ENCODE measurements at places on chromosomes 13 and 19.

DNA sequence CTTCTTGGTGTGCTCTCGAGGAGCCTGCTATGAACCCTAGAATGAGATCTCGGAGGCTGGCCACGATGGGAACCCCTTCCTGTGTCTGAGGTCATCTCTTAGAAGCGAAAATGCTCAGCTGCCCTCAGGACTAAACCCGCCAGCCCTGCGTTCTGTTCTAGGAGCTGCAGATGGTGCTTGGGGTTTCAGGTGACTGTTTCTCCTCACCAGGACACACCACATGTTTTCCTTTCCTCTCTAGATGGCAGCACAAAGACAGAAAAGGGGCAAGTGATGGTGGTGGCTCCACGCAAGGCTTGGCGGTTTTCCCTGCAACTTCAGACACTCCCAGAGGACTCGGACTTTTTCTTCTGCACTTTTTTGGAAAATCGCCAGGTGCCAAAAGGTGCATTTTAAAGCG, 60.1 kb downstream of the RNASEH2B start:
- no peak for DNase-seq

- no peak for DNase-seq
These were observed 31.9 kb downstream of the NFIC start for GRCh38 chr19:3398114-3398899.

- no peak for DNase-seq
These were observed 225.7 kb downstream of the ABCC4 start for GRCh38 chr13:95075506-95075905.

GRCh38 chr13:28384789-28385188, 110.1 kb downstream of the FLT1 start:
- DNase-seq = no peak

- peak; percentile 95 for DNase-seq
These were observed at the start of gene ZNF761 for GRCh38 chr19:53431399-53432087. TSS of gene ZNF761 (plus strand) at chr19:53431984. CDS start at chr19:53447269, 15,285 bp downstream.

GRCh38 chr19:46924874-46925547, 64.2 kb downstream of the ARHGAP35 start:
- no peak for DNase-seq

Data from activated CD8-positive, alpha-beta memory T cell treated with anti-CD3 and anti-CD28 coated beads for 48 hours (primary cell).